Panc1 (cell line): ENCODE measurements at places on chromosomes 3 and 15.

GRCh38 chr3:98885851-98886250 is 15.6 kb downstream of the DCBLD2 start:
- no peak for DNase-seq

DNA sequence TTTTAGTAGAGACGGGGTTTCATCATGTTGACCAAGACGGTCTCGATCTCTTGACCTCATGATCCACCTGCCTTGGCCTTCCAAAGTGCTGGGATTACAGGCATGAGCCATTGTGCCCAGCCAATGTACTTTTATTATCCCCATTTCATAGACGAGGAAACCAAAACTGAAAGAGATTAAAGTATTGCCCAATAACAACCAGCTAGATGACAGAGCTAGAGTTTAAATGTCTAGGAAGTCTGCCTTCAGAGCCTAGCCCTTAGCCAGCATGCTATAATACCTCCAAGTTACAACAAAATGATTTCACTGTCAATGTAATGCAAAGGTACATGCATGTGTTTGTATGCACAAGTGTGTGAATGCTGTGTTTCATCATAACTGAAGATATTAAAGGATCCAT is 389.4 kb upstream of the RBMS3 start:
- no peak for DNase-seq

DNA sequence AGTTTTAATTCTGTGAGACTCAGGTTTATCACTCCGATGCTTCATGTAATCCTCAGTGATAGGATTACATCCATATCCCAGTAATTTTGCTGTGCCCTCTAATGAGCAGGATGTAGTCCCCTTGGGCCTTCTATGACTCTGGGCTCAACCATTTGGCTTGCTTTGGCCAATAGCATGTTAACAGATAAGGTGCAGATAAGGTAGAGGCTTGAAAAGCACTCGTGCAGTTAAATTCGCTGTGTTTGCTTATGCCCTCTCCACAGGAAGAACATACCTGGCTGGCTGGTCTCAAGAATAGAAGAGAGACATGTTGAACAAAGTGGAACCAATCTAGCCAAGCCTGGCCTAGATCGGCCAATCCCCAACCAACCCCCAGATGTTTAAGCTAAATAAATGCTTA is 20.1 kb downstream of the CCDC13 start:
- no peak for DNase-seq

- no peak for DNase-seq
Measured at GRCh38 chr15:28915935-28916334, 30.2 kb downstream of the APBA2 start.

DNA sequence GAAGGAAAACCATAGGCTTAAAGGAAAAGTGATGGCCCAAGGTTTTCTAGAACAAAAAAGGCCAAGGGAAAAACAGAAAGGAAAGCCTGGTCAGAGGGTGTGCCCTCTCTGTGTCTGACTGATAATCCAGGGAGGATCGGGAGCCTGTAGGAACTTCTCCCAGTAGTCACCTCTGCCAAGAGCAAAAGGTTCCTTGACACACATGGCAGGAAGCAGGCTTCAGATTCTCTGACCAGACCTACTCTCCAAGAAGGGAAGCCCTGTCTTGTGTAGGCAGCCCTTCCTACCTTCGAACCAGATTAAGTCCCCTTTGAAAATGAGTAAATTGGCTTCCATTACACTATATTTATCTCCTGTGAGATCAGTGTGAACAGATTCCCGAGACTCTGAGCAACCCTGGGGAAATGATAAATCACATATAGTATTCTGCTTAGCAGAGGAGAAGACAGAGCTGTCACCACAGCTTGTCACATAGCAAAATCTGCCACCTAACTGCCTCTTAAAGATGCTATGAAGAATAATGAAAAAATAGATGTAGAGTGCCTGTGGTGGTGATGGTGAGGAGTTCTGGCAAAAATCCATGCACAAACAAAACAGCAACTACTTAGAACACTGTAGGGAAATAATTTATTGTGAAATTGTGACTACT is 38.8 kb downstream of the PARP14 start:
- no peak for DNase-seq

GRCh38 chr15:66151809-66152208 is 101.7 kb downstream of the MEGF11 start:
- no peak for DNase-seq

- no peak for DNase-seq
Measured at GRCh38 chr3:40615918-40616819, 91.4 kb downstream of the ZNF621 start.

GRCh38 chr3:172612871-172613678 is 89.8 kb upstream of the TNFSF10 start:
- DNase-seq, result no peak

DNA sequence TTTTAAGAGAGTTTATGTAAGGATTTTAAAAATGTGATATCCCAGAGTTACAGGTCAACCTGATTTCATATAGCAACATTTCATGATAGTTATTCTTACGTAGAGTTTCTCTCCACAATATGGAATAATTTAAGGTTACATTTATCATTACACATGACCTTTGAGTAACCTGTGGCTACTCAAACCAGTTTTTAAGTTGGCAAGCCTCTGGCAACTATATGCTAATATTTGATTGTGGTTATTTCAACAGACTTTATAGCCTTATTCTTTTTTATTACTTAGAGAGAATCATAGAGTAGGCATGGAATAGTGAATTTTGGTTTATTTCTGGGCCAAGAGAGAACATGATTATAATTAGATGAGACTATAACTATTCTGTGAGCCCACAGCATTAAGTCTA is 504.9 kb downstream of the NLGN1 start:
- DNase-seq, result no peak

DNA sequence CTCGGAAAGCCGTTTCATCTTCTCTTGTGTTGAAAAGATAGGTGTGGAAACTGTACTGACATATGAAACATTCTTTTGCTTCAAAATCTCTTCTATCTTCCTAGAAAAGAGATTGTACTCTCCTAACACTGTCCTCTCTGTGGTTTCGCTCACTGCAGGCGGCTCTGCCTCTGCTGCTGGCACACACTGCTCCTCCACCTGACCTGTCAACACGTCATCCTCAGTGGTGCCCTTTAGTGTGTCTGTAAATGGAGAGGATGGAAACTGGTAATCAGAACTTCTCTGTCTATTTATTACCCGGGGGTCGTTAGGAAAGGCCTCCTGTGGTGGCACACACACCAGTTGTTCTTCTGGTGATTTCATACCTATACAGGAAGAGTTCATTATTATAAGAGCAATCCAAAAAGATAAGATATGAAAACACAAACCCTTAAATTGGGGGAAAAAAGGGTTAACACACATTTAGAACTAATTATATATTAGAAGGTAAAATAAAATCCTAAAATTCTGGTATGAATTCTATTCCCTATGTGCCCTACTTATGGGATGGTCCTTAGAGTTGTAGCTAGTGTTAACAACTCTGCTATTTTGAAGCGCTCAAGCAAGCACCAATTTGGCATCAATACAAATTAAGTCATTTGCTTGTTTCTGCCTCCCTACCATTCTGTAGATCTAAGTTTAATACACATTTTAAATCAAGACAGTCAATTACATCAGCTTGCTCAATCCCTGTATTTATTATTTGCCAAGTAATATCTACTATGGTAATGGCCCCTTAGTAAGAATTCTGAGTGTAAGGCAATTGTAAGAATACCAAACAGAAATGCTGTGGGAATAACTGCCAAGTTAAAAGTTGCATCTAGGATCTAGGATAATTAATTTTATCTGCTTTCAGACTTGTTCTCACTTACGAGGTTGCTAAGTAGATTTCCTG is 49.2 kb downstream of the TASOR start:
- DNase-seq, result no peak

- DNase-seq, result no peak
Measured at GRCh38 chr3:143809121-143809621, 39.1 kb downstream of the SLC9A9 start.
